ENCODE measurements at places on chromosomes 7 and 10.

GRCh38 chr10:10492420-10492819 lies 525.3 kb upstream of the CELF2 start:
- no peak for DNase-seq

DNA sequence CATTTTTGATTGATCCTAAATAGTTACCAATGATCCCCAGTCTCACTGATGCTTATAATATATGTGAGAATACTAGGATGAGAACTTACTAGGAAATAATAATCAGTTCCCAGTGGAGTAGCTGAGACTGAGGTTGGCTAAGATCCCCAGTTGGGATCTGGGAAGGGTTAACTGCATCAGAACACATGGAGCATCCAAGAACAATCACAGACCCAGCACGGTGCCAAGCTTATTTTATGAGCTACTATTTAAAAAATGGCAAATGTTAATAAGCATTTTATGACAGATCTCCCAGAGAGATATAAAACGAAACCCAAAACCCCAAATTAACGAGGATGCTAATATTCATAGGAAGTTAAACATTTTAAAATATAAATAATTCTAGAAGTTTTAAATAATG lies 379.5 kb downstream of the THSD7A start:
- DNase-seq = no peak

- no peak for DNase-seq
These were observed 87.3 kb upstream of the CYTH3 start for GRCh38 chr7:6359734-6360133.

- DNase-seq = no peak
These were observed 406.1 kb downstream of the MDFIC start for GRCh38 chr7:115328018-115328417.

DNA sequence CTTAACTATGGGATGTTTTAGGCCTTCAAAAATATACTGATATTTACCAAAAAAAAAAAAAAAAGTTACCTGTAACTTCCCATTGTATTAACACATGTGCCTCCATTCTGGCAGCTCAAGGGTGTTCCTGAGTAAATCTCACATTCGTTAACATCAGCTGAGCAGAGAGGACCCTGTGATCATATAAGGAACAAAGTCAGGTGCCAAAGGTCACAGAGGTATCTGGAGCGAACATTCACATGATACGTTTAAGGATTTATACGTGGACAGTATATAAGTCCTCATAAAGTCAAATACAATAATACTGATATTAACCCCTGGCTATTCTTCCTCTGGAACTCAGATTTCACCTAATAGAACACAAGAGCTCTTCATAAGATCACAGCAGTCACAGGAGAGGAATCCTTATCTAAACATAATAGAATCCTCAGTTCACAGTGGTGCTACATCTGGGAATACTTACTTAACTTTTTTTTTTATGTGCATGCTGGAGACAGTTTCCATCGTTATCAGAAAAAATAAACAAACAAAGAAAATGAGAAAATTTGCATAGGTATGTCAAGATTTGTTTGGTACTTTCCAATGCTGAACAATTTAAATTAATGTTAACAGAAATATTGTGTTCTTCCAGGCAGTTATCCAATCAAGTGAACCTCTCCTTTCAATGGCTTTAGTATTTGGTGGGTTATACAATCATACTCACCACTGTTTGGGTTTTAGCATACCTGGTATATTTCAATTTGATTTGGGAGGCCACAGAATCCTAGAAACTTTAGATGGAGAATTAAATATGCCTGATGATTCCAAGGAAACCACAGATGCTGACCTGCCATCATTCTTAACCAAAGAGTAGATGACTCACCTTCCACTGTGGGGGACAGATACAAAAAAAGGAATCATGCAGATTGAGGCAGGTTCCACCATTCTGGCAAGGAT lies 6.6 kb downstream of the CUBN start:
- no peak for DNase-seq

DNA sequence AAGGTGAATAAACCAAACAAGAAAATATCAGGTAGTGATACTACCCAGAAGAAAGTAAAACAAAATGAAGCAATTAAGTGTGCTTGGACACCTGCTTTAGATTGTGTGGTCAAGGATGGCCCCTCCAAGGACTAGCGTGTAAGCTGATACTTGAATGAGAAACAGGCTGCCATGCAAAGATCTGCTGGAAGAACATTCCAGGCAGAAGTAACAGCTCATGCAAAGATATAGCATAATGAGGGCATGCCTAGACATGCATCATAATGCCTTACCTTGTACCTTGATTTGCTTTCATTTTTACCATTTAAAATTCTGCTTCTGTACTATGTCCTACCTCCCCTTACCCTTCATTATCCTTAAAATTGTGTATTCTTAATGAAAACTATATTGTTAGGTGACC lies 74.8 kb upstream of the HDAC9 start:
- DNase-seq = no peak

DNA sequence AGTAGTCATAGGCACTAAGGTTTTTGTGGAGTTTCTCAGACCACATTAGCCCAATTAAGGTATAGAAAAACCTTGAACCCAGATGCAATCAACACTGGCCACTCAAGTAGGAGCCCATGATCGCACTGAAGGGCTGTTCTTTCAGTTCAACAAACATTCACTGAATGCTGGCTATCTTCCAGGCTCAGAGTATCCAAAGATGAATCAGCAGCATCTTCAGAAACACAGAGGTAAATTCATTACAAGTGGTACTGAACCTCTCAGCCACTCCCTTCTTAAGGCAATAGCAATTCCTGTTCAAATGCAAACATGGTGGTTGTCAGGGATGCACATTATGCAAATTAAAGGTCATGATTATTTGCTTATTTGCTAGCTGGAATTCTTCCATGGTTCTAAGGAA lies 17.1 kb downstream of the KCNK18 start:
- no peak for DNase-seq

DNA sequence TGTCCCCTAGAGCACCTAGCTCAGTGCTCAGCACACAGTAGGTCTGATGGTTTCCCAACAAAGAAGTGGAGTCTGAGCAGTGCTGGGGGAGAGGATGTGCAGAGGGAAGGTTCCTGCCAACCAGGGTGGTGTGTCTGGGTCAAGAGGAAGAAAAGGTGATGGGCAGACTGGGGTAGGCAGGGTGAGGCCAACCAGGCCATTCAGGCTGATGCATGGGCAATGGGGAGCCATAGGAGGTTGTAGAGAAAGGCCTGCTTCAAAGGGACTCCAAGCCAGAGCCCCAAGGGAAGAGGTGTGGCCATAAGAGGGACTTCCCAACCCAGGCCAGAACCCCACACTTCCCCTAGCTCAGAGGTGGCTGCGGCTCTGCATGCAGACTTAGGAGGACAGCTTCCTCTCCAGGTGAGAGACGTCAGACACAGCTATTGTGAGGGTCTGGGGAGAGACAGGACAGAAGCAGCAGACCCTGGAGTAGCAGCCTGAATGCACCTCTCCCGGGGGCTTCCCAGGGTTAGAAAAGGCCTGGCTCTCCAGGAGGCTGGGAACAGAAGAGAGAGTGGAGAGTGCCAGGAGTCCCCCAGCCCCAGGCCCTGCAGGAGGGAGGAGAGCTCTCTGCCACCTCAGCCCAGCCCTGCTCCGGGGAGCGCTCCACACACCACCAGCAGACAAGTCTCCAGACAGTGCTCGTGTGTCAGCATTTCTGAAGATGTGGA lies 87.4 kb upstream of the ZMIZ1 start:
- no peak for DNase-seq

GRCh38 chr7:132053871-132054270 lies 497.4 kb upstream of the PODXL start:
- no peak for DNase-seq

All from lower leg skin (tissue), 4 donors.